ENCODE measurements at places on chromosomes 3 and 15. TPM values are rescaled to one million over a fixed set of nuclear protein-coding genes. Genes with fewer than 3 reads are reported as not detected.

- DNase-seq, result no peak
Observed at GRCh38 chr3:171028779-171029232, 2.3 kb upstream of the SLC2A2 start.

- DNase-seq, result peak; percentile 41
Observed at GRCh38 chr3:175729466-175729865, 870.3 kb downstream of the NAALADL2 start.

Gene XCR1
- total RNA-seq, result not detected

DNA sequence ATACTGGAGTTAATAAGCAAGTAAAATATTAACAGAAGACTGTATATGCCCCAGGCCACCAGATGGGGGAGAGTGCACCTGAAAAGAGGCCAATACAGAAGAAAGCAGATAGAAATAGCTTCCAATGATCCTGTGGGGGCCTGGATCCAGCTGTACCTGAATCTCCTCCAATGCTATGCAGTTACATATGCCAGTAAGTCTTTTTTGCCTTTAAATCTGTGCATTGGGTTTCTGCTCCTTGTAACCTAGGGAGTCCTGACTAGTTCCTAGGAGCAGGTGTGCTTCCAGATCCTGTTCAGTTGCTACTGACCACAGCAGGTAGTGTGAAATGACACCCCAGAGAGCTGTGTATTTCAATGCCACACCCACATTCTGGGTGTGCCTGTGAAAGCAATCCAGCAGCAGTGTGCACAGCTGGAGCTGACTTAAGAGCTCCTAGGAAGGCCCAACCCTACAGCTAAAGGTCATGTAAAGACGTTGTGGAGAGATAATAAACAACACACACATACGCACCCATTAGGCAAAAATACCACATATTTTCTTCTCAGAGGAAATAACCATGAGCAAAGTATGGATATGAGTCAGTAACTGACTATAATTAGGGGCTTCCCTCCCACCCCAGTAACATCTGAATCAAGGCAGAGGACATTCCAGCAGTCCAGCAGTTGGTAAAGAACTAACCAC, 62.2 kb upstream of the AKAP13 start:
- DNase-seq, result peak; percentile 64

GRCh38 chr3:71695000-71695482, 30.2 kb downstream of the EIF4E3 start:
- no peak for DNase-seq

- peak; percentile 5 for DNase-seq
Observed at GRCh38 chr3:117756563-117756962, 1047.0 kb downstream of the TUSC7 start.

- DNase-seq, result peak; percentile 40
Observed at GRCh38 chr3:151750181-151750580, 16.5 kb downstream of the AADACL2 start.

Gene ADAMTS9
- 0.86 TPM for total RNA-seq

GRCh38 chr3:101351829-101352228, 31.5 kb upstream of the IMPG2 start:
- peak; percentile 19 for DNase-seq

DNA sequence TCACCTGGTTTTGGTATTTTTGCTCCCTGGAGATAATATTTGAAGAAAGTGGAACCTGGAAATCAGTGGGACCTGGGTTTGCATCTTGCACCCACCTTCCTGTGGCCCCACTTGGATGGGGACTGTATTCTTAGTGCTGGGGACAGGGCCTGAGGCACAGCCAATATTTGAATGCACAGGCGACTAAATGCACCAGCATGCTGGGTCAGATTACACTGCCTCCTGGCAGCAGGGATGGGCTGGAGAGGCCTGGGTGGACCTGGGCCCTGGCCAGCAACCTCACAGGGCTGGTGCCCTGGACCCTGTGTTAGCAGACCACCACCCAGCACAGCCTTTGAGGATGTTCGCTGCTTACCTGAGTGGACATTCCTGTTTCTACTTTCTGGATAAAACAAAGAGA, 10.5 kb downstream of the ITIH4 start:
- no peak for DNase-seq

GRCh38 chr3:72230774-72231379, 445.9 kb upstream of the PROK2 start:
- no peak for DNase-seq

GRCh38 chr15:71440489-71441110, 325.3 kb downstream of the THSD4 start:
- DNase-seq, result peak; percentile 66

DNA sequence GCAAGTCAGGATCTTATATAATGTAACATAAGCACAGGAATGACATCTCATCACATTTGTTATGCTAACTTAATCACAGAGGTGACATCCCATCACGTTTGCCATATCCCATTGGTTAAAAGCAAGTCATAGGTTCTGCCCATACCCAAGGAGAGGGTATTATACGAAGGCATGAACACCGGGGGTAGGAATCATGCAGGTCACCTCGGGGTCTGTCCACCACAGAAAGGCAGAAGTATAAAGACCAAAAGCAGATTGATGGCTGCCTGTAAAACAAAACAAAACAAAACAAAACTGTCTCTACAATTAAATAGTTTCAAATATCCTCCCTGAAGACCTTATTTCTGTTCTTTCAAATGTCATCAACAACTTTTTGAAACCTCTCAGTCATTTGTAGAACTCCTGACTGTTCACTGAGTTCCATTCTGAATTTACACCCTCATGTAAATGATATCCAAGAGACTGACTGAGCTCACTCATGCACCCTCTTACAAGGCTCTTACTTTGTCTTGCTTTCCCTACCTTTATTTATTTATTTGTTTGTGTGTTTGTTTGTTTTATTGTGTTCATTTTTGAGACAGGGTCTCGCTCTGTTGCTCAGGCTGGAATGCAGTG, 22.7 kb upstream of the ZNF639 start:
- no peak for DNase-seq

GRCh38 chr3:47291158-47291753, 8.5 kb downstream of the KLHL18 start:
- no peak for DNase-seq

DNA sequence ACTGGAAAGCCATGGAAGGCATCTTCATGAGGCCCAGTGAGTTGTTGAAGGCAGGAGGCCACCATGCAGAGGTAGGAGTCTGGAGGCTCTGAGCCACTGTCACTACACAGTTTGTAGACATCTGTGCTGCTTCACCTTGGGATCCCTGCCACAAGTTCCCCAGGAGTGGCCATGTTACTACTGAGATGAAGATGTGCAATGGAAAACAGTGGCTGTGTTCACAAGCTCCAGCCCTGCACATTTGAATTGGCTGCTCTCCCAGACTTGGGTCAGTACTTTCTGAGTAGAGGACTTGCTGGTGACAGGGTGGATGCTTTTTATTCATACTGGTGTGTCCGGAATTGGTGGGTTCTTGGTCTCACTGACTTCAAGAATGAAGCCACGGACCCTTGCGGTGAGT, 86.9 kb upstream of the C15orf39 start:
- no peak for DNase-seq

- DNase-seq, result no peak
Observed at GRCh38 chr3:71241981-71242560, 341.5 kb downstream of the FOXP1 start.

- DNase-seq, result no peak
Observed at GRCh38 chr3:165194511-165195240, 1.5 kb downstream of the SLITRK3 start.

DNA sequence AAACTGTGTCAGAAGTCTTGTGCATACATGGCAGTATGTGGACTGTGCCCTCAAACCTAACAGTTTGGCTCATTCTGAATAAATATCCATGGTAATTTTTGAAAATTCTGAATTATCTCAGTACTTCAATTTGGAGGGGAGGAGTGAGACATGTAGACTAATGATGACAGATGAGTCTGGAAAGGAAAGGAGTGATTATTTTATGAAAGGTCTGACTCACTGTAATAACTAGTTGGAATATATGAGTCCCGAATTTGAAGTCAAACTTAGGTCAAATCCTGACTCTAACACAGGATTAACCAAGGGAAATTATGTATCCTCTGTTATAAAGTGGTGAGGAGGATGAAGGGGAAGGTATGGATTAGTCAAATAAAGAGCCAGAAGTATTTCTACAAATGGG, 38.6 kb downstream of the SUCNR1 start:
- no peak for DNase-seq

- DNase-seq, result no peak
Observed at GRCh38 chr3:9986230-9986725, 363 bp downstream of the EMC3 start.

Gene GSK3B
- 71.5 TPM for total RNA-seq

DNA sequence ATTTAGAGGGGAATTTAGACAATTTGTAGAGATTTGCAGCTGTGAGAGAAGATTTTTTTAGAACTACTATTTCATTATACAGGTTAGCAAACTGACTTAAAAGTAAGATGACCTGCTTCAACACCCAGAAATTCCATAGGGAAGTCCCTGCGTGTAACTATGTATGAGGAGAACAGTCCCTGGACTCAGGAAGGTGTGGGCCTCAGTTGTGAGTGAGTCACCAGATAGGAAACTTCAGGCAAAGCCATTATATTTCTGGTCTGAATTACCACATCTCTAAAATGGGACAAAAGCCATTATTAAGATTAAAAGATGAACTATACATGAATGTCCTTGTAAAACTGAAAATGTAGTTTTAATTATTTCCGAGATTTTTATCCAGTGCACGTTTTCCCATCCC, 488.3 kb upstream of the GOLIM4 start:
- no peak for DNase-seq

DNA sequence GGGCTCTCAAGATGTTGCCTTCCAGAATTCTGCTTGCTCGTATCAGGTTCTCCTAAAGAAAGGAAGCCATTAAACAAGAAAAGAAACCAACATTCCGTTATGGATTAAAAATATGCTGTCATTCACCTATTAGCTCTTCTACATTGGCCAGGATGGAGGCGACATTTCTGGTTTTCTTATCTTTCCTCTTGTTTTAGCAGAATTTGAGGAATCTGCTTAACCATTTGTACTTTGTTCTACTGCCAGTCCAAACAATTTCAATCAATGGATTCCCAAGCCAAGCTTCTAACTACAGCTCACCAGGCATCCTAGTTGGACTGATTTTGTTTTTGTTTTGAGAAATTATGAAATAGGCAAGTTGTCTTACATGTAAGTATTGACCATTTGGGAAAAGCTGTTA, 164.6 kb upstream of the TSC22D2 start:
- no peak for DNase-seq

GRCh38 chr3:58535531-58536500, 1.2 kb downstream of the ACOX2 start:
- DNase-seq, result no peak

DNA sequence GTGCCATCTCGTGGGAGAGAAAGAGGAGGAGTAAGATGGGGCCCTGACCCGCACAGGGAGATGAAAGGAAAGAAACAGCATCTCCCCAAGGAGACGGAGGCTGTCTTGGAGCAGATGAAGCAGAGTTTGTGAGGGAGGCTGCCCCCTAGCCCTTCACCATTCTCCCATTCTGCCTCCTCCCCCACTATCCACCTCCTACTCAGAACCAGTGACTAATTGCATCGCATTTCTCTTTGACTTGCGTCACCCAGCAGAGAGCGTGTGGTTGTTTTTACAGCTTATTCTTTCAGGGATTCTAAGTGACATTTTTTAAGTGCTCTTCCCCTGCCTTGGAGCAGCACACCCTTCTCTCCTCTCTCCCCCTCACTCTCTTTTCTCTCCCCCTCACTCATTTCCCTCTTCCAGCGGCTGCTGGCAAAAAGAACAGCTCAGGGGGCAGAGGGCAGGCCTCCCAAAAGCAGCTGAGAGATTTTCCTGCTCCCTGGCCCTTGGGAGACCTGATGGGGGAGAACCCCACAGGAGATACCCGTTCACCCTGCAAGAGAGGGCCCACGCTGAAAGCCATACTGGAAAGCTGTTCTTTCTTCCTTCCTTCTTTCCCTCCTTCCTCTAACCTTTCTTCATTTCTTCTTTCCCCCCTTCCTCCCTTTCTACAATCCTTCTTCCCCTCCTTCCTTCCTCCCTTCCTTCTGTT, 91.8 kb downstream of the MRPL46 start:
- DNase-seq, result peak; percentile 13

GRCh38 chr15:67587754-67588153, 45.3 kb downstream of the MAP2K5 start:
- DNase-seq, result no peak

DNA sequence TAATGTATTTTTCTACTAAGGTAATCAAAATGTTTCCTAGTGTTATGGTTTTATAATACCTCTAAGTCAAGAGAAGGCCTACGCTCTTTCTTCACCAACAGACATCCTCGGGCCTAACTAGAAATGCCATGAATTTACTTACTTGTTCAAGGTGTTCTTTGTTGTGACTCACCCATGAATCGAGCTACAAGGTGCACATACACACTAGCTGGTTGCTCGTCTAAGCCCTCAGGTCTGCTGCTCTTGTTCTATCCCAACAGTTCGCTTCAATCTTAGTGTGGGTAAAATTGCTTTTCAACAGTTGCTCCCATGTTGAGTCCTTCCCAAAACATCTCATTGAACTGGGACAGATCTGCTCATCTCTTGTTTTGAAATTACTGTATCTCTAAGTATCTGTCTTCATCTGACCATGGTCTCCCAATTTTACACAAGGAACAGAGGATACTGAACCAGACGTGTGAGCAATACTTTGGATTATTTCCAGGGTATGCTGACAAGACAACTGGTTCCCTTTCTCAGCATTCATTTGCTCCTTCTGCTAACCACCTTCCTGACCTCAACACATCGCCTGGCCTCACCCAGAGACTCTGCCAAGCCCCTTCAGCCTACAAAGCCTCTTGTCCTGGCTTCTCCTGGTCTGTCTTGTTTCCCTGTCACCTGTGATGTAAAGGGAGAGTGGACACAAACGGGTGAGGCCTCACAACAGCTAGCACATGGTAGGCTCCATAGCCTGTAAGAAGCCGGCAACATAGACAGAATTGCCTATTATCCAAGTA, 84.2 kb downstream of the NEDD4 start:
- peak; percentile 75 for DNase-seq

DNA sequence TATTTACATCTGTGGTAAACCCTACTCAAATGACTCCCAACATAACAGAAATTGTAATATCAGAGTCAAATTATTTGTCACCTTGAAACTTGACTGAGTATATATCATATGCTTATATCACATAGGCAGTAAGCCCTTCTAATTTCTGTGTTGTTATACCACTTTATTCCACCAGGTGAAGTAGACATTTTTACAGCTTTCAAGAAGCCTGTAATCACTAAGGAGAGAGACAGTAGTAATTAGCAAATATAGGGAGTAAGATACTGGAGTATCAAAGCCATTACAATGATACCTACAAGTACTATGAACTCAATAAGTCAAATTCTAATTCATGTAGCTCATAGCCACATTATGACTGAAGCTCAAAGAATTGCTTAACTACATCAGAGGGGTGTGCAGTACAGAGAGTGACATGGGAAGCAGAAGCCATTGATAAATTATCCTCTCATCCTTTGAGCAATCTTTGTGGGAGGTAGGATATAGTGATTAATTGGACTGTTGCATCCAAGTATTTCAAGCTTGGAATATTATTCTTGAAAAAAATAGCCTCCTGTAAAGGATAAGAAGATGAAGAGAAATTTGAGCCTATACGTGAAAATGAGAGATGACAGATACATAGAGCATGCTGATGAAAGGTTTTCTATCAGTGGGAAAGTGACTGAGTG, 1005.9 kb downstream of the ZPLD1 start:
- DNase-seq, result peak; percentile 29

- peak; percentile 80 for DNase-seq
Observed at GRCh38 chr15:40274350-40275274, 8.3 kb downstream of the ANKRD63 start.

GRCh38 chr3:195821403-195822130, 9.8 kb upstream of the MUC4 start:
- DNase-seq, result no peak

Measured in MCF 10A (cell line).